ENCODE measurements at places on chromosomes 13 and 19.

- DNase-seq = peak; percentile 9
Observed at GRCh38 chr19:54373781-54374631, 9.3 kb upstream of the LAIR1 start.

GRCh38 chr13:77333594-77333993, 6.7 kb upstream of the MYCBP2 start:
- peak; percentile 18 for DNase-seq

DNA sequence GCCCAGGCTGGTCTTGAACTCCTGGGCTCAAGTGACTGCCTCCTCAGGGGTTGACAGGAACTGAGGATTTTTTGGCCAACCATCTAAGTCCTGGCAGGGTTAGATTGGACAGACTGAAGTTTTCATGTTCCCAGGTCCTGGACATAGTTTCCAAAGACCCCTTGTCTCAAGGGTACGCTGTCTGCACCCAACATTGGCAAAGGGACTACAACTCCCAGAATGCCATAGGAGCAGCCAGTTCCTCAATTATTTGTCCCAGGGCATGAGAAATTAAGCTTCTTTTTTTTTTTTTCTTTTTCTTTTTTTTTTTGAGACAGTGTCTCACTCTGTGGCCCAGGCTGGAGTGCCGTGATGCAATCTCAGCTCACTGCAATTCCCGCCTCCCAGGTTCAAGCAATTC, 6.9 kb downstream of the GYS1 start:
- DNase-seq = no peak

DNA sequence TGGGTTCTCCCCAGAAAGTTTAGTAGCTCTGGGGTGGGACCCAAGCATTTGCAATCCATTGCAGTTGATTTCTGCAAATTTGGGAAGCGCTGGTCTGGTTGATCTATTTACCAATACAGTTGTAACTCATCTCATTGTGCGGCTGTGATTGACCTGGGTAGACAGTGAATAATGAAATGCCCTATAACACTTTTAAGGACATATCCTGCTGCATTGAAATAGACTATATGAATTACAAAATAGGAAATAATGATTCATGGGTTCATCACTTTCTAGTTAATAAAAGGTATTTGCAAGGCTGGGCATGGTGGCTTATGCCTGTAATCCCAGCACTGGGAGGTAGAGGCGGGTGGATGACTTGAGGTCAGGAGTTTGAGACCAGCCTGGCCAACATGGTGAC, 59.0 kb upstream of the FARP1 start:
- DNase-seq = no peak

Data from MCF 10A (cell line).